CD4-positive, alpha-beta T cell treated with Interleukin-17A for 1 hour (primary cell): ENCODE measurements at places on chromosomes 12 and 14.

GRCh38 chr14:65290830-65291229, 121.7 kb upstream of the FUT8 start:
- DNase-seq: no peak

DNA sequence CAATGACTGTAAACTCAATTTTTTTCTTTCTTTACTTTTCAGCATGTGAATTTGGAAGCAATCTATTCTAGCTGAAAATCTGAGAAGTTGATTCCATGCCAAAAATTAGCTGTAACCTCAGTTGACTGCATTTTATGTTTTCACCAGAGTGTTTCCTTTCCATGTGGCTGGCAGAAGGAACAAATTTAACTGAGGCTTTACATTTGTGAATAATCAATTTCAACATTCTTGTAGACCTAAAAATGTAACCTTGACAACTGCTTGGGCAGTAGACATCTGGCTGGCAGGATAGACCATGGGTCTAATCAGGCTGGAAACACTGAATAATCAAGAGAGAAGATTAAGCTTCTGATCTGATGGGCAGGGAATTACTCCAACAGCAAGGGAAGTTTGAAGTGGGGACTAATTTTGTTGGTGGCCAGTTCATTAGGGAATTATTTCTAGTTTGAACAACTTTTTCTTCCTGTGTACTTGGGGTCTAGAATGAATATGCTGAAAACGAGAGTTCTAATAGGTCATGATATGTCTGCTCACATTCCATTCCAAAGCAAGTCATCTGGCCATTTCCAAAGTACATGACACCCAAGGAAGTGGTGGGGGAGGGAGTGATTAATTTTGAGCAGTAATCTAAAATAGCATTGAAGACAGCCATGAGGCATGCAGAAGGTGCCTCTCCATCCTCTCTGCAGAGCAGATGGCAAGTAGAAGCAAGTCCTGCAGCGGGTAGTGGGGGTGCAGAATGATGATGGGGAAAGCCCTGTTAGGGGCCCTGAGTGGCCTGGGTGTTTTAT, 68.2 kb downstream of the ATP23 start:
- DNase-seq: no peak

DNA sequence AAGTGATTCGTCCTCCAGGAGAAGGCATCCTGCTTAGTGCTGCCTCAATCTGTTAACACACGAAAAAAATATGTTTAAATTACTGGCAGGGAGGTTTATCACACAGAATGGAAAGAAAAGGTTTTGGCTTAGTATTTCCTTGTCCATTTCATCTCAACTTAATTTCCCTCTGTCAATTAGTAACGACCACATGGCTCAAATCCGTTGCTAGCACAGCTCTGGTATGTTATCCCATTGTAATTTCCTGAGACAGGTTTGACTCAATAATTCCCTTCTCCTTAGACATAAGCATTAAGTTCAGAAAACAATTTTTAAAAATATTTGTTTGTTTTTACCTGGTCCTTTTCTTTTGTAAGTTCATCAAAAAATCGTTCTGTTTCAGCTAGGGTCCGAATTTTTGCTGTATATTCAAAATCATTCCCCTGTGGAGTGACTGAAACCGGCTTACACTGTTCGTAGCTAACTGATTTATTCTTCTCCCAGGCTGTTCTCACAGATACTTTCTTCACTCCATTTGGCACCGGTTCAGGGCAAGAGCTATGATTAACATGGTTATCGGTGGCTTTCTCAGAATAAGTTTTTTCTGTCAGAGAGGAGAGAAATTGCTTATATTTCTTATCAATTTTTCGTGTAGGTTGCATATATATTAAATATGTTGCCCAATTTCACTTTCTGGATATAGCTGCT, 10.1 kb upstream of the PITPNM2 start:
- no peak for DNase-seq

- DNase-seq: no peak
Measured at GRCh38 chr12:112498580-112498979, 79.8 kb downstream of the PTPN11 start.

- DNase-seq: no peak
Measured at GRCh38 chr14:85576848-85577542, 47.1 kb downstream of the FLRT2 start.

DNA sequence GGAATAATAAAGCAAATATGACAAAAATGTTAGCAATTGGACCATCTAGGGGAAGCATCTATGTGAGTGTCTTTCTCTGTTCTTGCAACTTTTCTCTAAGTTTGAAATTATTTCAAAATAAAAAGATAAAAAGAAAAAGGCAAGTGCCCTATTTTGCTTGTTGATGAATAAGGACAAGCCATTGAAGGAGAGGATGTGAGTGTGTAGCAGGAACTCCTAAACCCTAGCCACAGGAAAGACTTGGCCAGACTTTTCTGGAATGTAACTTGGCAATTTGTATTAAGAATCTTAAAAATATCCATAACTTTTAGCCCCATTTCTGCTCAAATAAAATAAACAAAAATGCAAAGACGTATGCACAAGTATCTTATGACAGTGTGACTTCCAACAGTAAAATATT, 279.4 kb downstream of the CACNA1C start:
- DNase-seq: no peak

GRCh38 chr14:99730876-99731546, 46.9 kb downstream of the CYP46A1 start:
- DNase-seq: no peak

GRCh38 chr14:102424520-102424919, 61.8 kb downstream of the TECPR2 start:
- no peak for DNase-seq

DNA sequence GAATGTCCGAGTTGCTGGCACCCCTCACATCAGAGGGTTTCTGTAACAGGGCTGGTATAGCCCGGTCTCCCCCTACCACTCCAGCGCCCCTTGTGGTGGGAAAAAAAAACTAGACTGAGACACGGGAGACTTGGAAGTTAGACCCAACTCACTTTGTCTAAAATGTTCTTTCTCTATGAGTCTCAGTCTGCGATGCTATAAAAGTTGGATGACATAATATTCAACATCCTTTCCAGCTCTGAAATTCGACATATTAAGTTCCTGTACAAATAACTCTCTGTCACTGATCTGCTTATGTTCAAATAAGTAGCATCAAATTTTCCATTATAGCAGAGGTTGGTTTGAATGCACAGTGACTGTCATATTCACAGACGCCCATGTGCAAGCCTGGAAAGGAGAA, 25.7 kb upstream of the TC2N start:
- DNase-seq: peak; percentile 46

DNA sequence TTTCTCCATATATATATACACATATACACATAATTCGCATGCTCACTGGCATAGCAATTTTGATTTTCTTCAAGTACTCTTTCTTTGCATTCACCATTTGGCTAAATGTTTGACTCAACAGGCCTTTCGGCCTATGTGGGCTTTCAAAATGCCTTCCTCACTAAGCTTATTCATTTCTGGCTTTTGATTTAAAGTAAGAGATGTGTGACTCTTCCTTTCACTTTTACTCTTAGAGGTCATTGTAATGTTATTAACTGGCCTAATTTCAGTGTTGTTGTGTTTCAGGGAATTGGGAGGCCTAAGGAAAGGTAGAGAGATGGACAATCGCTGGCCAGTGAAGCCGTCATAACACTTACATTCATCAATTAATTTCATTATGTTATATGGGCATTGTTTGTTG, 14.5 kb upstream of the KLRD1 start:
- no peak for DNase-seq

- DNase-seq: no peak
Measured at GRCh38 chr14:77204907-77205306, 23.3 kb downstream of the TMEM63C start.

GRCh38 chr12:121775501-121775900, 18.0 kb downstream of the RHOF start:
- DNase-seq: no peak

- no peak for DNase-seq
Measured at GRCh38 chr12:73187765-73188164, 915.6 kb downstream of the TRHDE start.

- no peak for DNase-seq
Measured at GRCh38 chr12:93664573-93665138, 12.5 kb upstream of the CRADD start.

DNA sequence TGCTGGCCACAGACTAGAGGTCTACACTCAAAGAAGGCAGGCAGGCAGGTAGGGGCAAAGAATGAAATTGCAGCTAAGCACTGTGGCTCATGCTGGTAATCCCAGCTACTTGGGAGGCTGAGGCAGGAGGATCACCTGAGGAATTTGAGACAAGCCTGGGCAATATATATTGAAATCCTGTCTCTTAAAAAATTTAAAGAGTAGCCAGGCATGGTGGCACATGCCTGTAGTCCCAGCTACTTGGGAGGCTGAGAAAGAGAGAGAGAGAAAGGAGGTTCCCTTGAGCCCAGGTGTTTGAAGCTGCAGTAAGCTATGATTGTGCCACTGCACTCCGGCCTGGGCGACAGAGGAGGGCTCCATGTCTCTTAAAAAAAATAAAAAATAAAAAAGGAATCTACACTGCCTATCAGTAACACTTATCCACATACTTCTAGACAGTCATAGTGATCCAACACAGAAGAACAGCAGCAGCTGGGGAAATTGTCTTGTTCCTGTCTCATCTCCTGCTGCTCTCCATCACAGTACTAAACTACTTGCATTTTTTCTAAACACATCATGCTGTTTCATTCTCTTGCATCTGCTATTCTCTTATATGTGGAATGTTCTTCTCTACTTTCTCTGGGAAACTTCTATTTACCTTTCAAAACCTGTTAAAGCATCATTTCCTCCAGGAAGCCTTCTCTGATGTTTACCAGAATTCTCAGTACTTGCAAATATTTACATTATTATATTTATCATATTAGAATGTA, 57.2 kb downstream of the ATF7 start:
- DNase-seq: no peak

DNA sequence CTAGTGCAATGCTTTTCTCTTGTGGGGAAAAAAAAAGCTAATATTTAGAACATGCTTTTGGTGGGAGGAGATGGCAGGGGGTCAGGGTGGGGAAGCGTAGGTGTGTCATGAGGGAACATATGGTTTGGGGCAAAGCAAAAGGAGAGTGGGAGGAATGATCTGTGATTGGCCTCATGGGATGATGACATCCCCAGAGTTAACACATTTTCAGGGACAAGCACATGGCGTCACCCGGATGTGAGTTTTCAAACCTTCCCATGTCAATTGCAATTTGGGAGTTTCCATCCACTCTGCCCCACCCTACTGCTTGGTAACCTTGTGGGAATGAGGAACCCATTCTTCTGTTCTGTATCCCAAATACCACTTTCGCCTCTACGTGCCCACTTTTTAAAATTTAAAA, 164.2 kb downstream of the SSPN start:
- no peak for DNase-seq

DNA sequence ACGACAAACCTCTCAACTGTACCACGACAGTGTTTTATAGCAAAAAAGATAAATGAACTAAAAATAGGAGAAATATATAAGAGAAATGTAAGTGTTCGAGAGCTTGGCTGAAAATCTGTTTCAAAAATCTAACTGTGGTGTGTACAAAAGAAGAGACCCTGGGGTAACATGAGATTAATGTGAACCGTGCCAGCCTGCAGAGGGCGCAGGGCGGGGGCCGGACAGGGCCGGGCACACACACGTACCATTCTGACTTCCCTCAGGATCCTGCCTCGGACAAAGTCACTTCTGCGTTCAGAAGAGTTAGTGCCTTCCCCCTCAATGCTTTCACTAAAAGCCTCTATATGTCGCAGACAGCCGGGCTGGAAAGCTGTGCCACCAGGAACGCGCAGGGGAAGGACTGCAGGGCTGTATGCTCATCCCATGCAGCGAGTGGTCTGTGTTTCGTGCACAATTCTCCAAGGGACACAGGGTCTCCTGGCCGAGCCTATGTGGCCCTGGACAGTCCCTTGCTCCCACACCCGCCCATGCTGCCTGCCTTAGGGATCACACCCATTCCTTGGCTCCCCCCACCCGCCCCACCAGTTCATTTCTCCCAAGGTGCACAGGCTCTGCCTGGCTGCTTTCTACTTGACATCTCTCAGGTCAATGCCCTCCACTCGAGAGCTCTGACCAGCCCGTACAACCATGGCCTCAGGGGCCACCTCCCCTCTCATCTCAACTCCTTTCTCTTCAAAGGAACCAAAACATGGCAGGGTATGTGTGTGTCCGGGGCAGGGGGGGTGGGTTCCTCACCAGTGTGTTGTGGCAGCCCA, 8.5 kb downstream of the CDCA4 start:
- DNase-seq: no peak

DNA sequence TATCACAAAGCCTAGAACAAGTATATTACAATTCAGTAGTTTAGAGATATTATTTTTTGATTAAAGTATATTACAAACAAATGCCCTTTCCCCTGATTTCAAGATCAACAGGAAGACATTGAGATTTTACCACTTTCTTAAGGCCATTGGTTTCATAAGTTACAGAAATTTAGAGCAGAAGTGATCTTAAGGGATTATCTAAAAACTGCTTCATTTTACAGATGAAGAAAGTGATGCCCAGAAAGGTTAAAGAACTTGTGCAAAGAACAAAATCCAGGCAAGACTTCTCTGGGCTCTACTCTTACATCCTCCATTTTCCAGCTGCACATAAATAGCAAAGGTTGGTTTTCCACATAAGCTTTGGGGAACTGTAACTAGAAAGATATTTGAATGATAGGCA, 87.5 kb downstream of the DUSP6 start:
- DNase-seq: no peak

GRCh38 chr14:42214981-42215491, 608.4 kb downstream of the LRFN5 start:
- DNase-seq: no peak

DNA sequence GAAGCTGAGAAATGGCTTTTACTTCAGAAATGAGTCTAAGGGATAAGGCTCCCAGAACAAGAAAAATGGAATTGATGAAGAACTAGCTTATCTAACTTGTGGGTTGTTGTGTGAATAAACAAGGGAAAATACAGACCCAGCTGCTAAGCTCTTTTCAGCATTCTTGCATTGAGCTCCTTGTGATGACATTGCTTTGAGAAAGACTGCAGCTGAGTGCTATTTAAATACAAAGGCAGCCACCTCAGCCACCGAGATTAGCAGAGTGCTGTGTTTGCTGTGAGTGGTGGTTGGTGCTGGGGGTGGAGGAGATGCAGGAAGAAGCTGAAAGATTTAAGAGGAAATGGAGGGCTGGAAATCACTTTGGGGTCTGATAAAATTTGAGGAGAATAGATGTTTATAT, 396.0 kb upstream of the PRICKLE1 start:
- DNase-seq: no peak

DNA sequence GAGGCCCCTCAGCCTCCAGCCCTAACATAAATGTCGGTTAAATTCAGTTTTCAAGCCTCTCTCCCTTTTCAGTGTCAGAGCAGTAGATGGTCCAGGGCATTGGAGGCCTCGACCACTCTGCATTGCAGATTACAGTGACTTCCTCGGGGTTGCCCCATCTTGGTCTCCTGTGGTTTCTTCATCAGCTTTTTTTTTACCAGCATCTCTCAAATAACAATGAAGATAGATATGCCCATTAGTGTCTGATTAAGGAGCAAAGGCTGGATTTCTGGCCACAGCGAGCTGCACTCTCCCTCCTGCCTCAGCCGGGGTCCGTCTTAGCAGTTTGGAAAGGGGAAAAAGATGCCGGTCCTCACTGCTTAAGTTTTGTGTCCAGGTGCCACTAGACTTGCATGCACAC, 49.7 kb downstream of the C14orf132 start:
- DNase-seq: no peak
